ENCODE measurements at places on chromosomes 1 and 21.

GRCh38 chr1:205666372-205667166, 13.7 kb downstream of the SLC45A3 start:
- no peak for DNase-seq

GRCh38 chr1:231236208-231236591, 4.8 kb upstream of the GNPAT start:
- no peak for DNase-seq

- no peak for DNase-seq
Observed at GRCh38 chr1:206715120-206715519, 30.4 kb downstream of the MAPKAPK2 start.

- DNase-seq: no peak
Observed at GRCh38 chr1:16318555-16318954, 33.7 kb downstream of the FBXO42 start.

DNA sequence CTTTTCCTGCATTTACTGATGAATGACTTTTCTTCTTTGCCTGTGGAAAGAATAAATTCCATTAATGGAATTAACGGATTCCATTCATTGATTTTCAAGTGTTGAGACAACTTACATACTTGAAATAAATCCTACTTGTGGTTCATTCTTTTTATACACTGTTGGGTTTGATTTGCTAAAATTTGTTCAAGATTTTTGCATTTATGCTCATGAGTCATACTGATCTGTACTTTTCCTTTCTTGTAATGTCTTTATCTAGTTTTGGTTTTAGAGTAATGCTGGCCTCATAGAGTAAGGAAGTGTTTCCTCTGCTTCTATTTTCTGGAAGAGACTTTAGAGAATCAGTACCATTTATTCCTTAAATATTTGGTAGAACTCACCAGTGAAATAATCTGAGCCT, 14.4 kb downstream of the UROD start:
- no peak for DNase-seq

- DNase-seq: no peak
Observed at GRCh38 chr1:21379571-21379970, 60.4 kb upstream of the NBPF3 start.

- DNase-seq: peak; percentile 71
Observed at GRCh38 chr21:44801468-44802395, at the start of gene UBE2G2. TSS of gene UBE2G2 (minus strand) at chr21:44801820. CDS start at chr21:44801748, 72 bp downstream.

- DNase-seq: no peak
Observed at GRCh38 chr21:32966120-32966519, 59.6 kb upstream of the OLIG2 start.

GRCh38 chr1:230375147-230375546, 51.0 kb downstream of the PGBD5 start:
- no peak for DNase-seq

DNA sequence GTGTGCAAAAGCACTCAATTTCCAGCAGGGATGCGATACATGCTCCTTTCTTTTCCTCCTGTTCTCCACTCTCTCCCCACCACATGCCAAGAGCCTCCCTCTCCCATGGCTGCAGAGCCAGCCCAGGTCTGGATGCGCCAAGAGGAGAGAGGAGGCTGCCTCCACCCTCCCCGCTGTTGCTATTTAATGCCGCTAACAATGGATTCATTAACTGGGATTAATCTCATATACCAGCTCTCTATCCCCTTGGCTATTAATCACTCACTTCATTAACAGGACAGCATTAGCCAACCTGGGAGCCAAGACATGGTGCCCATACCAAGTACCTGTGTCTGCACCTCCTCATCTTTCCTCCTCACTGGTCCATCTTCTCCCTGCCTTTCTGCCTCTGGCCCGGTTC, 49.1 kb upstream of the SCMH1 start:
- no peak for DNase-seq

GRCh38 chr1:66505671-66506392, 28.1 kb upstream of the SGIP1 start:
- no peak for DNase-seq

DNA sequence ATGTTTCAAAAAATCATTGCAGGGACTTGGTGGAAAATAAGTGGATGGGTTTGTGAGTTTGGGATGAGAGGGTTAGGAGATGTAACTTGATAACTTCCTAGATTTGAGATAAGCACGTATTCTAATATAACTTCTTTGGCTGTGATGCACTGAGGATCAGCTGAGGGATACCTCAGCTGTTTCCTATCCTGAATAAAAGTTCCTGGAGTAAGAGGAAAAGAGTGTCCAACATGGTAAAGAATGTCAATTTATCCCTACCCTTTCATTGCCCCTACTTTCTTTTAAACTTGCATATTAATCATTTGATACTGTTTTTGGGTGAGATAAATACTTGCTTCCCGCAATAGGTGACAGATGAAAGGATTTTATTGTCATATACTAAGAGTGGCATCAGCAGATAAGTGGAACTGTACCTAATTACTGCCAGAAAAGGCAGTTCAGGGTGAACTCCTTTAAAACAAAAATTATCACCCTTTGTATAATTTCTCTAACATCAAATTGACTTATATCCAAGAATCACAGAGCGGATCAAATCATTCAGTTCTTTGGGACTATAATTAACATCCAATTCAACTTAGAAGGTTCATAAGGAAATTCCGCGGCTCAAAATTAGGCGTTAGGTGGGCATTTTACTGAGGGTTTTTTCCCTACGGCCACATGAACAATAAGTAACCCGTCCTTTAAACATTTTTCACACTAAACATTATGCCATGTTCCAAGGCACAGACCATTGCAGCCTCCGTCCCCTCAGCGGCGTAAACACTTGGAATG, 1.4 kb upstream of the SUCO start:
- no peak for DNase-seq

- no peak for DNase-seq
Observed at GRCh38 chr1:62654744-62655143, 33.4 kb downstream of the DOCK7 start.

GRCh38 chr1:207284209-207284897, 37.1 kb upstream of the CD55 start:
- DNase-seq: no peak

- DNase-seq: peak; percentile 38
Observed at GRCh38 chr1:243254233-243254926, 701 bp downstream of the CEP170 start.

- no peak for DNase-seq
Observed at GRCh38 chr21:15219039-15219438, 154.2 kb upstream of the NRIP1 start.

- DNase-seq: no peak
Observed at GRCh38 chr1:96918406-96918805, 196.8 kb downstream of the PTBP2 start.

GRCh38 chr1:191752342-191752741, 405.9 kb upstream of the RGS18 start:
- DNase-seq: no peak

DNA sequence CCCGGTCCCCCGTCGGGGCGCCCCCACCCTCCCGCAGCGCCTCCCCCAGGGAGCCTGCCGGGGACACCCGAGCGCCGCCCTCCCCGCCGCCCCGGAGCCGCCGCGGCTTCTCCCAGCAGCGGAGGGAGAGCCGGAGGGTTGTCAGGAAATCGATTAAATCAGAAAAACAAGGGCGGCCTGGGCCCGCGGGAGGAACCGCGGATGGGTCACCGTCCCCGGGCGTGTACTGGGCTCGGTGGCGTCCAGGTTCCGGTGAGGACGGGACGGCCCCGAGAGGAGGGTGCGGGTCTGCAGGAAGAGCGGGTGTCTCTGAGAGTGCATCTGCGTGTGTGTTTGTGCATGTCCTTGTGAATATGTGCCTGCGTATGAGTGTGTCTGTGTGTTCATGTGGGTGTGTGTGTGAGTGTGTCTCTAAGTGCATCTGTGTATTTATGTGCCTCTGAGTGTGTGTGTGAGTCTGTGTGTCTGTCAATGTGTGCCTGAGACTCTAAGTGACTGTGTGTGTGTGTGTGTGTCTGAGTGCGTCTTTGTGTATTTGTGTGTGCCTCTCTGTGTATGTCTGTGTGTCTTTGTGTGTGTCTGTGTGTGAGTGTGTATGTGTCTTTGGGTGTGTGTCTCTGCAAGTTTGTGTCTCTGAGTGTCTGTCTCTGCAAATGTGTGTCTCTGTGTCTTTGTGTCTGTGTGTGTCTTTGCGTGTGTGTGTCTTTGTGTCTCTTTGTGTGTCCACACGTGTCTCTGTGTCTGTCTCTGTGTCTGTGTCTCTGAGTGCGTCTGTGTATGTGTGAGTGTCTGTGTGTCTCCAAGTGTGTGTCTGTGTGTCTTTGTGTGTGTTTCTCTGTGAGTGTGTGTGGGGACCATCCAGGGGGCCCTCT, 1.1 kb downstream of the SPSB1 start:
- DNase-seq: peak; percentile 9

DNA sequence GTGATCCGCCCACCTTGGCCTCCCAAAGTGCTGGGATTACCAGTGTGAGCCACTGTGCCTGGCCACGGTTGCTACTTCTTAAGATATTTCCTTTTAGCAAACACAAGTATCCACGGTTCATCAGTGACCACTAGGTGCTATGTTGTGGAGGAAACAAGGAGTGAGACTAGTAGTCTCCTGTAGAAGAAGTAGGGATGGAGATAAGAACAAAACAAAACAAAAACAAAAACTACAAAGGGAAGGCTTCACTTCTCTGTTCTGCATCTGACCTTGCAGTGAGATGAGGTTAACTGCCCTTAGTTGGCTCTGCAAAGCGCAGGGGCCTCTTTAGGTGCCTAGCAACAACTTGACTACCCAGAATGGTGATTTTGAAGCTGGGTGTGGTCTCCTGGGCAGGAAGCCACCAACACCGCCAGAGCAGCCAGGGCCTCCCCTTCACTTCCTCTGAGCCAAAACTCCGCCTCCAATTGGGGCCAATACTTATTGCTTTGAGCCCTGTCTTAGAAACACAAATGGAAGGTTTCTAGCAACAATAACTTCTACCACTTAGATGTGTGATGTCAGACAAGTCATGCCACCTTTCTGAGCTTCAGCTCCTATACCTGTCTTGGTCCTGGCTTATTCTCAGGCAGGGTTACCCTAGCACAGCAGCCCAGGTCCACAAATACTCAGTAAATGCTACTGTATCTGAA, 12.8 kb upstream of the CDC42 start:
- no peak for DNase-seq

- DNase-seq: peak; percentile 9
Observed at GRCh38 chr1:84724128-84724860, 34.0 kb upstream of the SSX2IP start.

DNA sequence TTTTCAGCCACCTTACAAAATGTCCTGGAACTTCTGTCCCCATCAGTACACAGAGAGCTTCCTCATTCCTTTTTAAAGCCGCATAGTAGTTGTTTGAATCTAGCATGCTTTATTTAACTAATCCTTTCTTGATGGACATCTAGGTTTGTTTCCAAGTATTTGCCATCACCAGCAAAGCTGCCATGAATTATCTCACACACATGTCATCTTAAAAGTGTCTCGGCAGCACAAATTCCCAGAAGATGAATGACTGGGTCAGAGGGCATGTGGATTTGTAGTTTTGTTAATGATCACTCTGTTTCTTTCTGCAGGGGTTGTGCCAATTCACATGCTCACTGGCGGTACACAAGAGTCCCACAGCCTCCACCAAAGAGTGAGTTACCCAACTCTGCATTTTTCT, 68.3 kb downstream of the CLIC6 start:
- no peak for DNase-seq

DNA sequence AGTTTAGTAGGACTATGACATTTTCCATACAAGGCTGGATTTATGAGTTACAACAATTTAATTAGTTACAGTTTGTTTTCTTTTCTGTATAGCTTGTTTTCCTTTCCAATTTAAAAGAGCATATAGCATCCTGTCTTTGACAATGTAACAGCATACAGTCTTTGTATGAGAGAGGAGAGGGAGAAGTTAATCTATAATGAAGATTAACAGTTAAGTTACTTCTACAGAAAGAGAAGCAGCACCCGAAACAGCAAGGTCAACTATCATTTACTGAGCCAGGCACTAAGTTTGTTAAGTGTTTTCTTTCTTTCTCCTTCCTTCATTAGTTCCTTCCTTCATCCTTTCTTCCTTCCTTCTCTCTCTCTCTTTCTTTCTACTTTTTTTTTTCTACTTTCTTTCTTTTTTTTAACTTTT, 52.3 kb upstream of the RAB4A start:
- no peak for DNase-seq

- no peak for DNase-seq
Observed at GRCh38 chr21:34091607-34092006, 18.2 kb downstream of the MRPS6 start.

GRCh38 chr1:41681331-41682098, 197.0 kb upstream of the EDN2 start:
- no peak for DNase-seq

Measured in activated CD8-positive, alpha-beta memory T cell treated with anti-CD3 and anti-CD28 coated beads for 48 hours (primary cell).